ENCODE measurements at places on chromosomes 12 and 14.

DNA sequence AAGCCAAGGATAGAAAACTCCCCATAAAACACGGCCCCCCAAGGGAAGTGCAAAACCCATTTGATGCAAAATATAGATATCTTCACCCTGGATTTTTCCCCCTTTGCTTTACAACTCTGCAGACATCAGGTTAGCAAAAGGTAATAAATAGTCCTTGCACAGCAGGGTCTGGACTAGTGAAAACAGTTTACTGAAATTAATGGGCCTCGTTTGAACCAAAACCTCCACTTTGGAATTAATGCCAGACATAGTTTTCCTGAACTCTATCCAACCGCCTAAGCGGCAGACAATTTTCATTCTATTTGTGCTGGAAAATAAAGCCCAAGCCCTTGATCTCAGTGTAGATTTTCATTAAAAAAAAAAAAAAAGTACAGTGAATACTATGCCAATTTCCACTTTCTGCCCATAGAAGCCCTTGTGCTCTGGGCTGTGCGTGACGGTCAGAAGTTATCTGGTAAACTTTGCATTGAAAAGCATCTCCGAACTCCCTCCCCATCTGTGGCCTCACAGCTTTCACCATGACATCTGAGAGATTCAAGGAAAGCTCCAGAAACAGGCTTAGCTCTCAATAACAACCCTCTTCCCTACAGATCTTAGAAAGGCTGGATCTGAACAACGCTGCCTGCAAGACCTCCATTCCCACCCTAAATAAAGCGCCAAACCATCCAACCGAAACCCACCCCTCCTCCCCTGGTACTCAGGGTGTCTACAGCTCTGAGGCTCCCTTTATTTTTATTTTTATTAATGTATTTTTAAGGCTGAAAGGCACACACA lies 11.0 kb upstream of the IRF2BPL start:
- H3K4me1 ChIP-seq: peaks cover 48% of the 10 kb centered on the region
- peak overlapping the region; percentile 39 for H3K4me3 ChIP-seq
- no peak for DNase-seq
- H3K27me3 ChIP-seq: no peaks in the 10 kb centered on the region
- H3K27ac ChIP-seq: peak overlapping the region; percentile 95

DNA sequence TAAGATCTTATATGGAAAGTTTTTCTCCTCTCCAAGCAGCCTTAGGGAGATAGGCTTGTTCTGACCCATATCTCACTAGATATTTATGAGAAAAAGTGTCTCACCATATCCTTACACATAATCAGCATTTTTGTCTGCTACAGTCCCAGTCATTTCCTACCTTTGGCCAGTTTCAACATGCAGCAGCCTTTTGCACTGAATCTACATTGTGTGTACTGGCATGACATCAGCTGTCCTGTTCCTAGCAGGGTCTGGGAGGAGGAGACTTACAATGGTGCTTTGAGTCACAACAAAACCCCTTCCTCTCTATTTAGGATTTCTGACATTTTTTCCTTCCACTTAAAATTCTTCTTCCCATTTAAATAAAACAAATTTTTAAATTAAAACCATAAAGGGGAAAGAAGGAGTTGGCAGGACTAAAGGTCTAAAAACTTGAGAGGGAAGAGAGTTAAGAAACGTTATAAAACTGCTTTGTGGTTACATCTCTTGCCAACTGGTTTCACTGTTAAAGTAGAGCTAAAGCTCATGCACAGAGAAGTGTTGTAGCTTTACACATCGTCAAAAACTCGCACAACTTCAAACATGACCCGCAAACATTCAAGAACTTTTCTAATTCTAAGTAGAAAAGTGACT lies 53.3 kb upstream of the CERS5 start:
- peaks cover 3% of the 10 kb centered on the region for H3K36me3 ChIP-seq
- H3K27ac ChIP-seq: peak overlapping the region; percentile 80
- H3K4me1 ChIP-seq: peaks cover 14% of the 10 kb centered on the region

DNA sequence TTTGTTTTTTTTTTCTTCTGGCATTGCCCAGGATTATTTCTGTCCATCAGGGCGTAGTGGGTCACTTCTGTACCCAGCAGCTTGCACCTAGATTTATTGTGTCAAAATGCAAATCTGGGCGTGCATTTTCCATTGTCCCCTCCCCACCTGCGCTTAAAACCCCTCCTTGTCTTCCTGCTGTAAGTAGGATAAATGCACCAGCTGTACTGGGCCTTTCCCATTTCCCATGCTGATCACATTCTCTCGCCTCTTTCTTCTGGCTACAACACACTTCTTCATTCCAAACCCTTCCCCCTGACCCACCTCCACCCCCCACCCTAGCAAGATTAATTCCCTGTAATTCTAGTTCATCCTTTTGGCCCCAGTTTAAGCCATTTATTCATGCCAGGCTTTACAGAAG lies 128.0 kb downstream of the ETV6 start:
- no peak overlapping the region for H3K4me3 ChIP-seq
- H3K4me1 ChIP-seq: peaks cover 12% of the 10 kb centered on the region
- peaks cover 2% of the 10 kb centered on the region for H3K36me3 ChIP-seq
- H3K27ac ChIP-seq: no peak overlapping the region
- no peak for DNase-seq

DNA sequence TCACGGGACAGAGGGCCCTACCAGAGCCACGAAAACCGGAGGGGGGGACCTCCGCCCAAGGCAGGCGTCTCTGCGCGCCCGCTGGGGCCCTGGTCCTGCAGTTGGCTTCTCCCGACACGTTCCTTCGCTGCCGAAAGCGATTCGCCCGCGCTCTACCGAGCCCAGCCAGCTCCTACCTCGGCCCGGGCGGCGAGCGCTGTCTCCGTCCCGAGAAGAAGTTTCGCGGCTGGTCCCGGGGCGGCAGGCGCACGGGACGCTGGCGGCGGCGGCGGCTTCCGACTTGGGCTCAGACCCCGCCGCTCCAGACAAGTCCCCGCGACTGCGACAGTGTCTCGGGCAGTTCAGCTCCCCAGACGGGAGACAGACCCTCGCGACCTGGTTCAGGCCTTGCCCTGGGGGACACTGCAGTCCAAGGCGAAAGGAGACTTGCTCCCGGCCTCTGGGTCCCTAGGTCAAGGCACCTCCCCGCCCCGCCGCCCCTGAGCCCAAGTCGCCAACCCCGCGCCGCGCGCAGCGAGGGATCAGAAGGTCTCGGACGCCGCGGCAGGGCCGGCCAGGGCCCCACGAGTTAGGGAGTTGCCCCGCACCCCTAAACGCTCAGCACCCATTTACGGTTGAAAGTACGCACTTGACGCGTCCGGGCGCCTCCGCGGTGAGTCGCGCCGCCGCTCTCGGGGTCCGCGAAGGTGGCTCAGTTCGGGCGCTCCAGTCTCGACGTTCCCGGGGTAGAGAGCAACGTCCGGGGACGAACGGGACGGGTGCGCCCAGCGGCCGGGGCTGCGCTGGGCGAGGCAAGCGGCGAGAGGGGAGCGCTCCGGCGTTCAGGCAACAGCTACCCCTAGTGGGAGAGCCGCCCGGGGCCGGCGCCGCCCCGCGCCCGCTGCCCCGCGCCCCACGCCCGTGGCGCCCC lies 1.4 kb upstream of the DIO3 start:
- H3K27me3 ChIP-seq: peaks cover 80% of the 10 kb centered on the region
- no peak overlapping the region for H3K27ac ChIP-seq
- DNase-seq: no peak
- H3K4me1 ChIP-seq: peaks cover 2% of the 10 kb centered on the region
- H3K36me3 ChIP-seq: no peaks in the 10 kb centered on the region

DNA sequence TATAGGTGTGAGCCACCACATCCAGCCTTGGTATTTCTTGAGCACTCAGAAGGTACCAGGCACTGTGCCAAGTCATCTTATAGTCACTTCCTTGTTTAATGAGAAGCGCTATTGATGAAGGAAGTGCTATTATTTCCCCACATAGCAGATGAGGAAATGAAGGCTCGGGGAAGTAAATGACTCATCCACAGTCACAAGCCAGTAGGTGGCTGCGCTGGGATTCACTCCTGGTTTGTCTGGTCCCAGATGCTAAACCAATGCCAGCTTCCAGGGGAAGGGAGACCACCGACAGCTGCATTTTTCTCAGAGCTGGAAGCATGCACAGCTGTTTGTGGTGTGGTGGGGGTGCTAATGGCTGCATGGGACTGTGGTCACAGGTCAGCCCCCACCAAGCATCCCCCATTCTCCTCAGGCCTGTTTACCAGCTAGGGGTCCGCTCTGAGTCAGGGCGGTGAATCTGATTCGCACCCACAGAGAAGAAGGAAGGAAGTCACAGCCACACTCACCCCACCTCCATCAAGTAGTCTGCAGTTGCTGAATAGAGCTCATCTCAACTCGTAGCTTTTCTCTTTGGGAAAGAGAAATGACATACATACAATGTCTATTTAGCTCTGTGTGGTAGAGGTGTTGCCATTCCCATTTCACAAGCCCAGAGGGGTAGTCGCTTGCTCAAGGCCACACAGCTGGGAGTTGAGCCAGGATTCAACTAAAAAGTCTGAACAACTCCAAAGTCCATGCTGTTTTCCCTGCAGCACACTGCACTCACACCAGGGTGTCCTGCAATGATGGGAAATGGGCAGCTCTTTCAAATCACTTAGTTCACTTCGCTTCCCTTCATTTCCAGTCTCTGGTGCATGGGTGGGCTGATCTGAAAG lies 6.3 kb upstream of the LTBP2 start:
- DNase-seq: peak; percentile 60
- H3K27me3 ChIP-seq: no peaks in the 10 kb centered on the region
- peak overlapping the region; percentile 88 for H3K27ac ChIP-seq
- H3K4me1 ChIP-seq: peaks cover 78% of the 10 kb centered on the region
- peak overlapping the region; percentile 20 for H3K4me3 ChIP-seq
